T-helper 17 cell (primary cell): ENCODE measurements at places on chromosomes 7 and 10.
A peak's percentile ranks its signal among the peaks of the same experiment; 100 is the strongest.

GRCh38 chr7:2520131-2520760 lies 672 bp downstream of the LFNG start:
- no peak for DNase-seq

DNA sequence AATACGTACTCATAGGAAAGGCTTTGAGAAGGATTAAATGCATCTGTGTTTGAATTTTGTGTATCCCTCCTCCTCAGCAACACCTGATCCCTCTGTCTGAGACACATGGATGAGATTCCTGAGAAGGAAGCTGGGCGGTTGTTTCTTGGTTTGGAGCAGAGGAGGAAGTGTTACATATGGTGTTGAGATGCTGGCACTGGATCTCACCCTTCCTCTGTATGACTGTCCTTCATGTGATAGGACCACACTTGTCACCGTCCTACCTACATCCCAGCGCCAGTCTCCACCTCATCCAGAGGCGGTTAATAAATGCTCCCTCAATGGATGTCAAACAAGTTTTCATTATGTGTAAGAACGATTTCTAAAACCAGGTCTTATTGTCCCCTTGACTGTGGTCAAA lies 49.4 kb upstream of the KLF6 start:
- DNase-seq = no peak

GRCh38 chr7:151172273-151173141 lies 5.0 kb upstream of the GBX1 start:
- DNase-seq = peak; percentile 78

DNA sequence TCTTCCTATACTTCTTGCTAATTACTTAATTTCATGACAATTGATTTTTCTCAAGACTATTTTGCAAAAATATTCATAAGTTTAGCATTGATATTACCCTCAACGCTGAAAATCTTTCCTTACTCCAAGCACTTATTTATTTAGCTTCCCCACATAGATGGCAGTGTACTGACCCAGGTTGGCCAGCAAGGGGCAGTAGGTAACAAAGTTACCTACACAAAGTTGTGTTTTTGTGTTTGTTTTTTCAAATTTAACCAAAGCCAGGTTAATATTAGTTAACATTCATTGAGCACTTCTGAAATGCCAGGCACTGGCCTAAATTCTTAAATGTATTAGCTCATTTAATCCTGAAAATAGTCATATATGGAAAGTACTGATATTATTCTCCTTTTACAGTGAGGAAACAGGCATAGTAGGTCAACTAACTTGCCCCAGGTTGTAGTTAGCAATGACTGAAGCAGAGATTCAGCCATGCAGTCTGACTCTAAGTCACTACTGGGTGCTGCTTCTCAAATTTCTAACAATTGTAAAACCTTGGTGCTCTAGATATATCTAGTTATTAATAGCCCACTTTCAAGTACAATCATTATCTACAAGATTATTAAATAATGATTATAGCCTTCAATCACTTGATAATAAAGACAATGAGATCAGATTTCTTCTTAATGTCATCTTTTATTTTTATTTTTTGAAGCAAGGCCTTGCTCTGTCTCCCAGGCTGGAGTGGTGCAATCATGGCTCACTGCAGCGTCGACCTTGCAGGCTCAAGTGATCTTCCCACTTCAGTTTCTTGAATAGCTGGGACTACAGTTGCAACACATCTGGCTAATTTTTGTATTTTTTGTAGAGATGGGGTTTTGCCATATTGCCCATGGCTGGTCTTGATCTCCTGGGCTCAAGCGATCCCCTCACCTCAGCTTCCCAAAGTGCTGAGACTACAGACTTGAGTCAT lies 5.8 kb upstream of the GGCT start:
- DNase-seq = no peak

DNA sequence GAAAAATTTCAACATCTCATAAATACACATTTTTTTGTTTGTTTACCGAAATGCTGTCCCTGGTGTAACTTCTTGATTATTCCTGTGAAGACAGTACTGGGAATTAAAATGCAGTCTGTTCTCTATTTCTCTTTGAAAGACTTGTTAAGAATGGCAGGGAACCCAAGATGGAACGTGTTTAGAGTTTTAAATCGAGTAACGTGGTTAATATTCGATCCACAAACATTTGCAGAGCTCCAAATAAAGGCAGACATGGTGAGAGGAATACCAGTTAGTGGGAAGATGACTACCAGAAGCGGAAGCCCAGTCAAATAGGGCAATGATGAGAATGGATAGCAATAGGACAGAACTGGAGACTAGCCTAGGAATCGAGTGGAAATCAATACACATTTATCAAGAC lies 6.7 kb downstream of the PON3 start:
- DNase-seq = no peak

DNA sequence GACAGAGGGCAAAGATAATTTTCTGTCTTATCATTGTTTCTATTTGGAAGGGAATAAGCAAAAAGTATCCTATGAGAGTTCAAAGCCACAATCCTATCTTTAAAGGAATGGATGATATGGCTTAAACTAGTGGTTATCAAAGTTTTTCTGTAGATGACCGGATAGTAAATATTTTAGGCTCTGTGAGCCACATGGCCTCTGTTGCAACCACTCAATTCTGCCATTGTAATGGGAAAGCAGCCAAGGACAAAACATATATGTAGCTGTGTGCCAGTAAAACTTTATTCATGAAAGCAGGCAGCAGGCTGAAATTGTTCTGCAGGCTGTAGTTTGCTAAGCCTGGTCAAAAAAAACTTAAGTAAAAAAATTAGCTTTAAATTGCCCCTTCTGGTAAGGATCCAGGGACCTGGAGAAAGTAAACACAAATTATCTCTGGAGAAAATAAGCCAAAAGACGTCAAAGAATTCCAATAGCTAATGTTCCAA lies 73.3 kb downstream of the THSD7A start:
- no peak for DNase-seq

DNA sequence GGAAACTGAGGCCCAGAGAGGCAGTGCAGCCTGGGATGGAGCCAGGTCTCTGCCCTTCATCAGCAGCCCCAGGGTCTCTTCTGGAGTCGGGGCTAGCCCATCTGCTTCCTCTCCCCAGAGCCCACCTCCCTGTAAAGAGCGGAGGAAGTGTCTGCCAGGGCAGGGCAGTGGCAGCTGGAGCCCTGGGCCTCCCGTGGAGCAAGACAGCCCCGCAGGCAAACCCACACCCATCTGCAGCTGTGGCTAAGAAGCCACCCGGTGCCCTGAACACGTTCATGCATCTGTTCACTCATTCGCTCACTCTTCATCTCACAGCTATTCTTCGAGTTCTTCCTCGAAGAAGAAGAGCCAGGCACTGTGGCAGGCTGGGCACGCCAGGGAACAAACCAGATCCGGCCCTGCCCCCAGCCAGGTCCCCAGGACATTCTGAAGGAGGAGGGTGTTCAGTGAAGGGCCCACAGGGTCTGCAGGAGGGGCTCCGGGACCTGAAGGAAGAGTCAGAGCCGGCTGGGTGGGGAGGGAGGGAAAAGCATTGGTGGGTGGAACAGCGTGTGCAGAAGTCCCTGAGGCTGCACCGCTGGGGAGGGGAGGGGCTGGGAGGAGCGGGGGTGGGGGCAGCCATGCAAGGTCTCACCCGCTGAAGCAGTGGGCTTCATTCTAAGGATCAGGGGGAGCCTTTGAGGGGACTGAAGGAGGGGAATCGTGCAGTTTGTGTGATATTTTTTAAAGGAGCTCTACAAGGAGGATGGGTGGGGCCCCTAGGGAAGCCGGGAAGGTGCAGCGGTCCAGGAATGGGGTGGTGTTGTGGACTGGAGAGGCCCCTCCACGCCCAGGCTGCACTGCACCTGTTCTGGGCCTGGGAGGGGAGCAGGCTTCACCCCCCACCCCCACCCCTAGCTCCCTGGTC lies 99.1 kb downstream of the UNCX start:
- no peak for DNase-seq

DNA sequence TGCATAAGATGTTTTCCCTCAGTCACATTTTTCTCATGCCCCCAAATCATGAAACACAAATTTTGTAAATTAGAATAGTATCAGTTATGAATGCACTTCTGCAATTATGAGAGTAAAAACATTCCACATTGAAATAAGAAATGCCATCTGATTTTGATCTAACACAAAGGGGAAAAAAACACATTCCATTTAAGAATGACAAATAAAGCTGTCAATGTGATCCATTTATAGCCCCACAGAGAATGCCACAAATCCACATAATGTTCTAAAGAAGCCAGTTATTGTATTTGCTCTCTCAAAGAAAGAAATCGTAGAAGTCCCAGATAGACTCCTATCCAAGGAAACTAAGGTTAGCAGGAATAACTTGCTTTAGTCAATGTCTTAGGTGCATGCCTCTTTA lies 48.7 kb upstream of the RHOBTB1 start:
- no peak for DNase-seq

DNA sequence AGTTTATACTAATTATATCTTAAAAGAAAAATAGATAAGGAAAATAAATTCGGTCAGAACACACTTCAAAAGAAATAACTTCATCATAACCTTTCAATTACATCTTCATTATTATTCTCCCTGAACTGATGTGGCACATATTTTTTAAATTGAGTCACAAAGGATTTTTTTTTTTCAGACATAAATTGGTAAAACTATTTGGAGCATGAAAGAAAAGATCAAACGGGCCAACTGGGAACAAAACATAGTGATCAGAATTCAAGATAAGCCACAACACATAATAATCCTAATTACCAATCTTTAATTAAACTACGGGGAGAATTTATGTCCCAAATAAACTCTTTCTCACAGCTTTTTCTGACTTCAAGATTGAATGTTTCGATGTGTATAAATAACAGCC lies 258.2 kb upstream of the MAGI2 start:
- no peak for DNase-seq

- DNase-seq = no peak
Measured at GRCh38 chr7:92423710-92424131, 23.6 kb upstream of the GATAD1 start.

DNA sequence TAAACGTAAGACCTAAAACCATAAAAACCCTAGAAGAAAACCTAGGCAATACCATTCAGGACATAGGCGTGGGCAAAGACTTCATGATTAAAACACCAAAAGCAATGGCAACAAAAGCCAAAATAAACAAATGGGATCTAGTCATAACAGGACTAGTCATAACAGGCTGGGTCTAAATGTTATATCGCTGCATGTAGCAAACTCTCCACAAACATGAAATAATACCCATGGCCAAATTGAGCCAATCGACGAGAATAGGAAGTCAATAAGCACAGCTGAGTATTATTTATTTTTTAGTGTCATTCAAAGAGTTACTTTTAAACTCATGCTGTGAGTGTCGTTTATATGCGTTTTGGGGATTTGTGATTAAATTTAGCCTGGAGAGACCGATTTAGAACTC lies 225.1 kb downstream of the TFEC start:
- DNase-seq = no peak
